ENCODE measurements at places on chromosomes 13 and 19. TPM values are rescaled to one million over a fixed set of nuclear protein-coding genes. Genes with fewer than 3 reads are reported as not detected.

DNA sequence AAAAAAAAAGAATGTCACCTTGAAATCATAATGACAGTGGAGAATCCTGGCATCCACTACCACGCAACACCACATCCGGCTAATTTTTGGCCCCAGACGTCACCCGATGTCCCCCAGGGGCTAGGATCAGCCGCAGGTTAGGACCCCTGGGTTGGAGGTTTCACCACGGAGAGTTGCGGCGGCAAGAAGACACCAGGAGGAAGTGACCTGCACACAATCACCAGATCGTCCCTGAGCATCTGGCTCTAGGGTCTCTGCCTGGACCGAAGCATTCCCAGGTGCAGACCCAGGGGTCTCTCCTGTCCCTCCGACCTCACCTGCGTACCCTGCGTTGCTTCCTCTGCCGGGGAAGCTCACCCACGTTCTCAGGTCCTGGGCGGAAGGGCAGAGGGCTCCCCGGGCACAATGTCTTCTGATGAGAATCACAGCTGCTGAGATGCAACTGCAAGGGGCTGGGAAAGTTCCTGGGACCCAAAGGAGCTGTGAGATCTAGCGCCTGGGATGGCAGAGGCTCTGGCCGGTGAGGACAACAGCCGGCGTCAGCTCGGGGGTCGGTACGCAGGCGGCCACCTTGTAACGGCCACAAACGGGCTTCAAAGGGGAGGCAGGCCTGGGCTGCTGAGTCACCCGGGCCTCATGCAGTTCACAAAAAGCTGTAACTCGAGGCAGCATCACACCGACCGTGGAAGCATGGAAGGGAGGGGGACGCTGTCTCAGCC, 111.2 kb downstream of the GADD45B start:
- DNase-seq: no peak

DNA sequence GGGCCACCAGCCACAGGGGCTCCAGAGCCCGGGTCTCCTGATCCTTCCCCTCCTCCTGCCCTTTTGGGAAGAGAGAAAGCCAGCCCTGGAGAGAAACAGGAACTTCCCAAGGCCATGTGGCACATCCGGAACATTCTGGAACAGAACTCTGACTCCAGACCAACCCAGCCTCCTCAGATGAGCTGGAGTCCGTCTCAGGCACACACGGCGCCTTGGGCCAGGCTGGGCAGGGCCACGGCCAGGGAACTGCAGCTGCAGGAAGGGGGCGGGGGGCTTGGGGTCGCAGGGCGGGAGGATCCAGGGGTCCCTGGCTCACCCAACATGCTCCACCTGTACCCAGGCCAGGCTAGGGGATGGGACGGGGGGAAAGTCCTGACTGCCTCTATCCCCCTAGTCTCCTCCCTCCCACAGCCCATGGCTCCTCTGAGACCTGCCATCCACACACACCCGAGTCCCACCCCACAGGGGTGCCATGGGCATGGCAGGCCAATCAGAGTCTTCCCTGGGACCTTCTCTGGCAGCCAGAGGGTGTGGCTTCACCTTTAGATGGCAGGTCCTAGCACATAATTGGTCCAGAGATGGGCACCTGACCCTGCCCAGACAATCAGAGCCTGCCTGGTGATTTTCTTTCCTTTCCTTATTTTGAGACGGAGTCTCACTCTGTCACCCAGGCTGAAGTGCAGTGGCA, 22.9 kb downstream of the SBNO2 start:
- DNase-seq: no peak

- DNase-seq: peak; percentile 44
These were observed 2.4 kb downstream of the PTPRH start for GRCh38 chr19:55206664-55207500.

GRCh38 chr13:21232196-21232595, 55.7 kb downstream of the MRPL57 start:
- peak; percentile 41 for DNase-seq

GRCh38 chr19:38245826-38246498, 10.2 kb downstream of the PPP1R14A start:
- DNase-seq: no peak

- DNase-seq: peak; percentile 6
These were observed 548.2 kb downstream of the GPC5 start for GRCh38 chr13:91946498-91947070.

DNA sequence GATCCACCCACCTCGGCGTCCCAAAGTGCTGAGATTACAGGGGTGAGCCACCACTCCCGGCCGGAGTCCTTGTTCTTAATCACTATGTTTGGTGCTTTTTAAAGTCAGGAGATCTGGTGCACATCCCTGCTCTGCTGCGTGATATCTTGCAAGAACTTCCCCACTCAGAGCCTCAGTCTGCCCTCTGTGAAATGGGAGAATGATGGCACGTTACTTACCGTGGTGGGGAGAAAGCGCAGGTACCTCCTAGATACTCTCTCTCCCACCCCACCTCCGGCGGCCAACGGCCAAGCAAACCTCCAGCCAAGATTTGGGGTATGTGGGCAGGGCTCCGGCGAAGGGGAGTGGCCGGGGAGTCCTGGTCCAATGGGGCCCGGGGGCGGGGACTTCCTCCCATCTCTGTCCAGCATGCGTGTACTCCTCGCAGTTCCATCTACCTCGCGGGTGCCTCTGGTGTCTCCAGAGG, at the start of gene RYR1:
TSS of gene RYR1 (plus strand) at position 424 of the 466 bp plus-strand sequence. CDS start 139 bp downstream, outside the sequence.
- DNase-seq: no peak

DNA sequence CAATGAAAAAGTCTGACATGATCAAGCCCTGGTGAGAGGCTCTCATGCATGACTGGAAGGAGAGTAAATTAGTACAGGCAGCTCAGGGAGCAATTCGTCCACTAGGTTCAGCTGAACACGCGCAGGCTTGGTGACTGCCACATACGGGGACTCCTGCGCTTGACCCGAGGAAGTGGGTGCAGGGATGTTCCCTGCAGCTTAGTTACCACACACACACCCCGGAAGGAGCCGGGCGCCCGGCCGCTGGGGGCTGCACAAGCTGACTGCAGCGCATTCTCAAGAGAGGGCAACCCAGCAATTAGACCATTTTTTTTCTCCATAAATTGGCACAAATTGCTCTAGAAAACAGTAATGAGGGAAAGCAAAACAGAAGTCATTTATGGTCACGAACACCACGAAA, 23.0 kb upstream of the MIER2 start:
- DNase-seq: no peak

The LILRB4 gene
- total RNA-seq: not detected

The C19orf81 gene
- total RNA-seq: not detected

The TSKS gene
- 0.10 TPM for total RNA-seq

The PLIN5 gene
- not detected for total RNA-seq

The RASIP1 gene
- 11.3 TPM for total RNA-seq

Data from foreskin keratinocyte (primary cell).